Liver (tissue), 10 donors: ENCODE measurements at places on chromosomes 6 and 20. TPM values are rescaled to one million over a fixed set of nuclear protein-coding genes. Genes with fewer than 3 reads are reported as not detected.

DNA sequence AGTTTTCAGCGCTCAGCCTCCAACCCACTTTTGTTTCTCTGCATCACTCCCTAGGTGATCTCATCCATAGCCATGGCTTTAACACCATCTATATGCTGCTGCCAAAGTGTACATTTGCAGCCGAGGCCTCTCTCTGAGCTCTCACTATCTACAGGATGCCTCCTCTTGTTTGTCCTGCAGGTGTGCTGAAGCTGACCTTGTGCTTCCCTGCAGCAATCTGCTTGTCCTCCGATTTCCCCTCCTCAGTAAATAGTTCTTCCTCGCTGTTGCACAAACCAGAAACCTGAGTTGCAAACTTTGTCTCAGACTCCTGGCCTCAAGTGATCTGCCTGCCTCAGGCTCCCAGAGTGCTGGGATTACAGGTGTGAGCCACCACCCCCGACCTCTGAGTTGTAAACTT, 3.7 kb upstream of the TXNDC5 start:
- no peaks in the 10 kb centered on the region for H3K27me3 ChIP-seq
- H3K4me1 ChIP-seq = peaks cover 6% of the 10 kb centered on the region
- no peak for DNase-seq
- no peak overlapping the region for H3K4me3 ChIP-seq
- H3K27ac ChIP-seq = no peak overlapping the region

The METTL24 gene
- 0.23 TPM for polyA plus RNA-seq

DNA sequence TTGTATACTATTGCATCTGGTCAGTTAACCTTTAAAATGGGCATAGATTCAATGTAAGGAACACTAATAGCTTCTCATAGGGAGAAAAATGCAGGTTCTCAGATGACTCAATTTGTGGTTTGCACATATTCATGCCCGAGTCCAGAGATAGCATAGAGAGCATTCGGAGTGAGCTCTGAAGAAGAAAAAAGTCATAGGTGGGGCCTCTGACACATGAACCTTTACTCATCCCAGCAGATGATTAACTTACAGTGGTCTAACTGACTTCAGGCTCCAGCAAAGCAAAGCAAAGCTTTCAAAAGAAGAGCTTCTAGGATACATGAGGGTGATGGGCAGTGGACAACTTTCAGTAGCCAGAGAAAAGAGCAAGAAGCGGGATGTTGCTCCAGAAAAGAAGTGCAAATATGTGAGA, 55.3 kb upstream of the BTN3A2 start:
- no peak for DNase-seq
- no peaks in the 10 kb centered on the region for H3K4me1 ChIP-seq
- no peaks in the 10 kb centered on the region for H3K27me3 ChIP-seq
- H3K36me3 ChIP-seq = no peaks in the 10 kb centered on the region
- no peak overlapping the region for H3K27ac ChIP-seq

- peaks cover 38% of the 10 kb centered on the region for H3K4me1 ChIP-seq
- H3K27ac ChIP-seq = no peak overlapping the region
- no peak overlapping the region for H3K4me3 ChIP-seq
- no peaks in the 10 kb centered on the region for H3K27me3 ChIP-seq
- no peaks in the 10 kb centered on the region for H3K36me3 ChIP-seq
These were observed 51.2 kb upstream of the FANCE start for GRCh38 chr6:35400901-35401311.

DNA sequence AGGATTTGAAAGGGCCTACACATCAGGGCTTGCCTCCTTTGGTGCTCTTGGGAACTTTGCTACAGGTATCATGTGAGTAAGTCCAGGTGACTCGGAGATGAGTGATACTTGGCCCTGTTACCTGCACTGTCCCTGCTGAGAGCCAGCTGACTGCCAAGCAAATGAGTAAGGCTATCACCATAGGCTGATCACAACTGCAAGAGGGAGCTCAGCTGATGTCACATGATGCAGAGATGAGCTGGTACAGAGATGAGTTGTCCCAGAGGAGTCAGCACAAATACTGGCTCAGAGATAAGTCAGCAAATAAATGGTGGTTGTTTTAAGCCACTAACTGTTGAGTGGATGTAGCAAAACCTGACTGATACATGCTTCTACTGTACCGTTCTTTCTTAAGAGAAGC, 41.4 kb downstream of the LAMP5 start:
- H3K4me1 ChIP-seq = no peaks in the 10 kb centered on the region
- no peak overlapping the region for H3K27ac ChIP-seq
- H3K36me3 ChIP-seq = no peaks in the 10 kb centered on the region
- peaks cover 5% of the 10 kb centered on the region for H3K27me3 ChIP-seq
- no peak overlapping the region for H3K4me3 ChIP-seq
